ENCODE measurements at places on chromosomes 2 and 18.

GRCh38 chr2:211085056-211085680 lies 528.8 kb downstream of the CPS1 start:
- peak; percentile 16 for DNase-seq

DNA sequence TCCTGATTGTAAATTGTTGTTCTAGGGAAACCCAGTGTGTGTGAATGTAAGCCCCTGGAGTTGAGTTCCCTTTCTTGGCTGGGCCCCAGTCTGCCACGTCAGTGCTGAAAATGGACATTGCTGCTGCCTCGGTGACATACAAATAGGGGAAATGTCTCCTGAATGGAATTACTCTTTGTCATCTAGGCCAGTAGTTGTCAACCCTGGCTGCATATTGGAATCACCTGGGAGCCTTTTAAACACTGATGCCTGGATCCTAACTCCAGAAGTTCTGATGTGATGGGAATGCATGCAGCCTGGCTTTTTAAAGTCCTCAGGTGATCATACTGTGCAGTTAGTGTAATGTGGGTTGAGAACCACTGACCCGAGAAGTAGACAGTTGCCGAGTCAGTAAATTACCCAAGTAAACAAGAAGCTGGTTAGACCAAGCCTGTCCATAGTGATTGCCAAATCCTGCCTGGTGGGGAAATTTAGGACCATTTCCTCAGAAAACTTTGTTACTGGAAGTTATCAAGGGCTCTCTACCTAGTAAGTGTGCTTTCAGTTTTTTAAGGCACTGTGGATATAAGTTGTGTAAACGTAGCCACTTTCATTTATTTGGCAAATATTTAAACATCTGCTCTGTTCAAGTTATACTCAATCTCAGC lies 27.6 kb upstream of the IL1R1 start:
- no peak for DNase-seq

GRCh38 chr2:178195390-178196166 lies 1.3 kb downstream of the OSBPL6 start:
- no peak for DNase-seq

DNA sequence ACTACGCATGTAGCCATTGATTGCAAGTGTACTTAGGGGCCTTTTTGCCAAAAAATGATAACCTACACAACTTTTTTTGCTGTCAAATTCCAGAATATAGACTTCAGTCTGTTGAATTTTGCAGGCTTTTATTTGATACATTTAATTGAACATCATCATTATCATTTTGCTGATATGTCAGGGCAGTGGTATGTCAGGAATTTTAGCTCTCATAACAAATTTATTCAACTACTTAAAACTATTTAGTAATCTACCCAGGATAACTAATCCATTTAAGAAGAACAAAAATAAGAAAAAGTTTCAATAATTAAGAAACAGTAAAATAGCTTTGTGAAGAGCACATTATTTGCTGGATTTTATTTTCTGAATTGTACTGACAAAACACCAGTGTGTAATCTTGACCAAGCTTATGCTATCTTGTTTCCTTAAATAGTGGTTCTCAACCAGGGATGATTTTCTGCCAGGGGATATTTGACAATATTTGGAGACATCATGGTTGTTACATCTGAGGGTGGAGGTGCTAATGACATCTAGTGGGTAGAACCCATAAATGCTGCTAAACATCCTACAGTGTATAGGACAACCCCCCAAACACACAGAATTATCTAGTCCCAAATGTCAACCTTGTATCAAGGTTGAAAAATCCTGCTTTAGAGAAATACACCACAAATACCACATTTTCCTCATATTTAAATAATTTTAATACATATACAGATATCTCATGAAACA lies 12.1 kb upstream of the TTN start:
- DNase-seq = no peak

- DNase-seq = peak; percentile 51
Measured at GRCh38 chr18:44758861-44759631, 78.4 kb downstream of the SETBP1 start.

- DNase-seq = no peak
Measured at GRCh38 chr2:26969077-26969844, 1.2 kb upstream of the MAPRE3 start.

GRCh38 chr2:23659328-23659727 lies 267.6 kb downstream of the ATAD2B start:
- no peak for DNase-seq

DNA sequence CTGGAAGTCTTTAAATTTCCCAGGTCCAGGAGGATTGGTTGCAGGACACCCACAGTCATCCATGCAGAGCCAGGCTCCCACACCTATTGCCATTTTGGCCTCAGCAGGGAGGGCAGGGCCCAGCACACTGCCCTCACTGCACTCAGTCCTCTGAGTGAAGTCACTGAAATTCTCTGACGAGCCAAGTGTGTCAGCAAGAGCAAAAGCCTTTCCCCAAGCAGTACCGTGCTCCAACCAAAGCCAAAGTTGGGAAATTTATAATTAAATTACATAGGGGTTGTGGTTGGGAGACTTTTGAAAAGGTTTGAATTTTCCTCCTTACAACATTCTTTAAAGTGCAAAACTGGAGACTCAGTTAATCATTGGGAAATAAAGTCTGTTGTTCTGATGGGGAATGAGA lies 98.5 kb upstream of the CD226 start:
- no peak for DNase-seq

DNA sequence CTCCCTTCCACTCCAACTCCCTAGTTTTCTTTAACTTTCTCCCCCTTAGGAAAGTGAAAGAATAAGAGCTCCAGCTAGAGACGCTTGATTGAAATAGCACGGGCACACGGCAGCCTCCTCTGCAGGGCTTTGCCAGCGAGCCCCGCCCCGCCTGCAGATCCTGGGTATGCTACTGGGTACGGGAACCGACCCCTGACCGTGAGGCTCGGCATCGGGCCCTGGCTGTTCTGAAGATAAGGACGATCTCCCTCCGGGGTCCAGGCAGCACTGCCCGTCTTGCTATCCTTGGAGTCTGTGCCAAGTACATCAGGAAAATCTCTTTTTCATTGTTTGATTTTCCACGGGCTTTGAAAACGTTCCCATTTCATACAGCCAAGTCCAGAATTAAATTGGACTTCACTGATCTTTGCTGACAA lies 284.5 kb downstream of the MTX2 start:
- DNase-seq = peak; percentile 21
